Suppressor macrophage (primary cell): ENCODE measurements at places on chromosomes 16 and 17.

- DNase-seq = no peak
These were observed 15.7 kb downstream of the TMEM94 start for GRCh38 chr17:75472119-75472518.

DNA sequence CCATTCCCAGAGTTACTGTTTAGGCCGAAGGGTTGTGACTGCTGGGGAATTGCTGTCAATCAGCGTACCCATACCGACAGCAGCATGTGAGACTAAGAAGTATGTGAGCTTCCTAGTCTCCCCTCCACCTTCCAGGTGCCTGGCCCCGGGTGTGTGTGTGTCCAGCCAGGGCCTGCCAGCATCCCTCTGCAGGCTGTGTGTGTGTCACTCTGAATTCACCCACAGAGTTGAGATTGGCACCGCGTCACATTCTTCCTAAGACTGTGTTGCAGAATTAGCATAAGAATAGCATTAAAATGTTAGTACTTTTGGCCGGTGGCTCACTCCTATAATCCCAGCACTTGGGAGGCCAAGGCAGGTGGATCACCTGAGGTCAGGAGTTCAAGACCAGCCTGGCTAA lies 31.8 kb downstream of the PRMT7 start:
- no peak for DNase-seq

- DNase-seq = no peak
These were observed 68.0 kb downstream of the MED13 start for GRCh38 chr17:61996916-61997605.

GRCh38 chr16:51326131-51326856 lies 175.2 kb upstream of the SALL1 start:
- no peak for DNase-seq

GRCh38 chr17:14340857-14341754 lies 40.2 kb downstream of the HS3ST3B1 start:
- DNase-seq = no peak

DNA sequence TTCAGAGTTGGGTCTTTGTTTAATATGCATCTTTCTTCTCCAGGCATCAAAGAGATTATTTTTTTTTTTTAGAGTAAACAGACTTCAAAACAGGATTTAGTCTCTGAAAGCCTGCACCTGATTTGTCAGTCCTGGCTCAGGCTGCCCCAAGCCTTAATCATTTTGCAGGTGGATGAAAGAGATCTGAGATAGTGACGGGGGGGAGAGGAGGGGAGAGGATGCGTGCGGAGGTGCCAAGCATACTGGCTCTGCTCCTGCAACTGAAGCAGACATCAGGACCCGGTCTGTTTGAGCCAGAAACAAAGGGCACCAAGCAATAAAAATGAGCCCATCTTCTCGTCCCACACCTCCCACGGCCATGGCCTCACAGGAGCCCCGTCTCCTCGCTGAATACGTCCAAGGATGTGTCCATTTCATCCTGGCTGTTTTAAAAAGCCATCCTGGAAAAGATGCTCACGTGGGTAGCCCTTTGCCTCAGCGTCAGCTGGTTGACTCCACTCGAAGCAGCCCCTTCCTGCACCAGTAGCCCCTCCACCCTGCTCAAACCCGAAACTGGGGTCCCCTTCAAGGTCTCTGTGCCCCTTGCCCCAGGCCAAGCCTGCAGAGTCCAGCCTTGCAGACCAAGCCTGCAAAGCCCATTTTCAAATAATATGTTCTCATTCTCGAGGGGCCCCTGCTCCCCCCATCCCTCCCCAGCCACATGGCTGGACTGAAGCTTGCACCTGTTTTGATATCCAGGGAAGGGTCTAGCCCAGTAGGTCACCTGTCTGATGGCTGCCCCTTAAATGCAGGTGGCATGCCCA lies 84.8 kb upstream of the TNRC6C start:
- no peak for DNase-seq

DNA sequence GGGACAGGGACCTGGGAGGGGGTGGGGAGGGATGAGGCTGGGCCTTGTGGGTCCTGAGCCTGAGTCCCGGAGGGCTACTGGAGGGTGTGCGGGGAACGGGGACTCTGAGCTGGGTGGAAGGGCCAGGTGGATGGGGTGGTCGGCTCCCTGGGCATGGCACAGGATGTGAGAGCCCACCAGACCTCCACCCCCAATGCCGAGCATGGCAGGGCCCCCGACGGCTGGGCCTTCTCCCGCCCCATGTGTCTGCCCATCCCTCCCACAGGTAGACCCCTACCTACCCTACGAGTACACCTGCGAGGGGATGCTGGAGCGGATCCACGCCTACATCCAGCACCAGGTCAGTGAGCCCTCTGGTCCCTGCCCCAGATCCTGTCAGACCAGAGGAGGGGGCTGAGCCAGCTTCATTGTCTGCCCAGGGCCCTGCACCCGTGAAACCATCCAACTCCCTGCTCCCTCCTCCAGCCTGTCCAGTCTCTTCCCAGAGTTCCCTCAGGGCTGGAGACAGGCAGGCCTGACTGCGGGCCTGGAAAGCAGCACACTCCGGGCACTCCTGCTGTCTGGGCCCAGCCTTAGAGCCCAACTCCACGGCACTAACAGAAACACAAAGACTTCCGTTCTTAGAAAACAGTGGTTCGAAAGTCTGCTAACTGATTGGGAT lies 78.0 kb downstream of the MGAT5B start:
- no peak for DNase-seq

GRCh38 chr16:58843675-58844074 lies 109.6 kb upstream of the GOT2 start:
- peak; percentile 39 for DNase-seq

- DNase-seq = no peak
These were observed 22.3 kb downstream of the TCF25 start for GRCh38 chr16:89895482-89896250.

DNA sequence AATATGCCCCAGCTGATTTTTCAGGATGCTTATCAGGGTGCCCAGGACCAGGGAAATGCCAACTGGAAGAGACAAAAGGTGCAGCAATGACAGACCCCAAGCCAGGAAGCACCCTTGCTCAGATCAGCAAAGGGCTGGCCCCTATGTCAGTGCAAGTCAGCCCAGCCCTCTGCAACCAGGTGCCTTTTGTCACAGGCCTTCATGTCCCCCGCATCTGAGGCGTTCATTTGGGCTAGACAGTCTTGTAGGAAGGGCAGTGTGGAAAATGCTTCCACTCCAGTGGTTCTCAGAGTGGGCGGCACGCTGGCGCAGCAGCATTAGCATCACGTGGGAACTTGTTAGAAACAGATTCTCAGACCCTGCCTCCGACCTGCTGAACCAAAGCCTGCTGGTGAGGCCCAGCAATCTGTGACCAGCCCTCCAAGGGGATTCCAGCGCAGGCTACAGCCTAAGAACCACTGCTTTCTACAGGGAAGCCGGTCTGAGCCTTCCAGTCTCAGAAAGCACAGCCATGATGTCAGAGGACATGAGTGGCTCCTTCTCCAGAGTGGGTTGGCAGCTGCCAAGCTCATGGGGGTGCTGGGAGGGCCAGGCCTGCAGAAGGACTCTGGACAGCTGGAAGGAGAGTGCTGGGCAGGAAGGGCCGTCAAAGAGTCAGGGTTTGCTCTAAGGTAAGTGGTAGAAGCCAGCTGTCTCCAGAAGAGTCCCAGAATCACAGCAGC lies 13.1 kb downstream of the SLC47A2 start:
- DNase-seq = no peak

GRCh38 chr17:62981933-62982332 lies 15.9 kb downstream of the TANC2 start:
- no peak for DNase-seq
